ENCODE measurements at places on chromosomes 4 and X.

DNA sequence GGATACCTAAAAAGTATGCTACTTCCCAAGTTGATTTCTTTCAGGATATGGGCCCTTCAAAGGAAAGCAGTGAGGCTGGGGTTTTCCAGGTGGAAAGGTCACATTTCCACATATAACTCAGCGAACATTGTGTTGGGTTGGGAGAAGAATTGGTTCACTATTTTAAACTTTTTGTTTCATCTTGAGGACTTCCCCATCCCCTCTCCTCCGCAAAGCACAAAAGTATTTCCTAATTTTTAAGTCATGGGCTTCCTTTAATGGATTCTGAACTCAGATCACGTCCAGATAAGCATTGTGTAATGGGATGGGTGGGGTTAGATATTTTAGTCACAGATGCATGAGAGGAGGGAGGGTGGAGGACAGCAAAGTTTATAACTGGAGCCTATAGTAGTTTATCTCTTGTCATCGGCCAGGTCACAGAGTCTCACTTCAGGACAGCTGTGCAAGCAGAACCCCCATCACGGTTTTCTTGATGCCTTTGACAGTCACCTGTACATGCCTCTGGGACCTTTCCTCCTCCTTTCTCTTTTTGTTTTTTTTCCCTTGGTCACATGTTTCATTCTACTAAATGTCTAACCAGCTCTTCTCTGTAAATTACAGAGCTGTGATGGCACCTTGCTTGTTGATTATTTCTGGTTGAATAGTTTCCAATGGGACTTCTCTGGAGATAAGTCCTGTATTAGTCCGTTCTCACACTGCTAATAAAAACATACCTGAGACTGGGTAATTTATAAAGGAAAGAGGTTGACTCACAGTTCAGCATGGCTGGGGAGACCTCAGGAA is 115.4 kb downstream of the PTTG2 start:
- no peak for DNase-seq

- DNase-seq, result no peak
Observed at GRCh38 chr4:164648849-164649212, 105.1 kb upstream of the SMIM31 start.

GRCh38 chrX:119635179-119635578 is 29.0 kb upstream of the NKRF start:
- no peak for DNase-seq

DNA sequence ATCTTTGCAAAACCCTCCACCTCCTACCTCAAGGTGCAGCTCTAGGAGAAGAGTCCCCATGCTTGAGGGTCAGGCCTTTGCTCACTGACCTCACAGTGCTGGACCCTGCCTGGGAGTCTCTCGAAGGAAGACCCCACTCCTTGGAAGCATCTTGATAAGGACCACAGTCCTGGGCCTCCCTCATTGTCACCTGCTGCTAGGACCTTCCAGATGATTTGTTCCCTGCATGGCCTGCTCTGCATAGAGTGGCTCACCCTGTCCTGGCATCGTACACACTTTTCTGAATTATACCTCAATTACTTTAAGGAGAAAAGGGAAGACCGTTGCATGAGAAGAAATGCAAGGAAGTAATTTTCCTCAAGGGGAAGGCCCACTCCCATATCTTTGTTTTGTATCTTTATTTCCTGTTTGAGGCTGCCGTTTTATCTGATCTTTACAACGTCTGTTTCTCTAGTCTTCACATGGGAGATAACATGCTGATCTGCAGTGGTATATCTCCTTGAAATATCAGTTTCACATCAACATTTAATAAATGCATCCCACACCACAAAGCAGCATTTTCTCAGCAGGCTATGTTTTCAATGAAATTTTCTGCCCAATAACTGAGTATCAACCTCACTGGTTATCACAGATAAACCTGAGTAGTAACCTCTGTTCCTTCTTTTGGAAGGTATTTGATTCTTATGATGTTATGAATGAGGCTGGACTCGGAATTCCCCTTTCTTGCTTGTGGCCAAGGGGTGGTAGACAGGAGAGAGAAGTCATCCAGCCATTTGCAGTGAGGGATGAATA is 15.0 kb upstream of the AKAP17A start:
- DNase-seq, result no peak

- DNase-seq, result no peak
Observed at GRCh38 chrX:147537172-147537571, 374.5 kb upstream of the FMR1 start.

DNA sequence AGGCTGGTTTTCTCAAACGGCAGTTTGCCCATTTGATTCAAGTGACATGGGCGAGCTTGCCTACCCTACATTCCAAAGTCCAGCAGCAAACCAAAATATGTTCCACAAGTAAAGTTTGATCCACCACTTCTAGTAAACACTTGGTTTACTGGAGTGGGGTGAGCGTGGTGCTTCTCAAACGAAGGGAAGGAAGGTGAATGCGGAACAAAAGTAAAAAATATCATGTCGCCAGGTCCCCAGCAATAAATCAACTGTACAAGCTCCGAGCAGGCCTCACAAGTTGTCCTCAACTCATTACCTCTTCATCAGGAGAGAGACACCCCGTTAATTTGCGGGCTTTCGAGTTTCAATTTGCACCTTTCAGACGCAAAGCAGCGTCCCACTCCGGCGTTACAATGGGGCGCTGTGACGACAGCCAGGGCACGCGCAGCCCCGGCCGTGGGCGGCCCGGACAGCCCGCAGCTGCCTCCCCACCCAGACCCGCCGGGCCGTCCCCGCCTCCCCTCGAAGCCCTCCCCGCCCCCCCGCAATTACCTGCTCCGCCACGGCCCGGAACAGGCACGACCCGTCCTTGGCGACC is 1.0 kb downstream of the OTUD4 start:
- DNase-seq, result peak; percentile 81

- no peak for DNase-seq
Observed at GRCh38 chrX:119343856-119344255, 55.3 kb upstream of the SLC25A43 start.

- DNase-seq, result no peak
Observed at GRCh38 chr4:185779517-185779916, 32.5 kb downstream of the SORBS2 start.

DNA sequence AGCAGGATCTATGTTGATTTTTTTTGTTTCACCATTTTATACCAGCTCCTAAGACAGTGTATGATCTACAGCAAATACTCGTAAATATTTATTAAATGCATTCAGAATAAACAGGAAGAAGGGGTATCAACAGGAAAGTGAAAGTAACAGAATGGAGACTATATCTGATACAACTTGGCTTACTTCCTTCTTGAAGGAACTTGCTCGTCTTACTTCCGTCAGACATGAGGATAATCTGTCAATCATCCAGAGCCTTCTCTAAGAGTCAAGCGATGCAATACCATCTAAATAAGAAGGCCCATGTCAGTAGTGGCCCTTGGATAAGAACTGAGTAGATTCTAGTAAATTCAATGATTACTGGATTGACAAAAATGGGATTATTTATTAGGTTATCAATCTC is 84.2 kb downstream of the CAMK2D start:
- no peak for DNase-seq

DNA sequence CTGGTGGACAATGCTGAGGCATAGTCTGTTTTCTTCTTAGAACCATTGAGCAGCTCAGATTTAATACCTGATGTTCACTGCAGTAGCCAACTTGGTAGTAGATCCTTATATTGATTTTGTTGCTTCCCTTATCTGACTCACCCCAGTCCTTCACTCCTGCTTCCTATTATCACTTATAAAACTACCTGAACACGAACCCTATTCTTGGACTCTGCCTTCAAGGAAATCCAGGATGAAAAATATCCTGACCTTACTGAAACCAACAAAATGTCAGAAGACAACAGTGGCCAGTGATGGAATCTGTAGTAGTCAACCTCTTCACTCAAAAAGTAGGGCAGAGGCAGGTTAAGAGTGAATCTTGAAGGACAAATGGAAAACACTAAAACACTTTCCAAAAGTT is 98.1 kb downstream of the CPEB2 start:
- DNase-seq, result no peak

DNA sequence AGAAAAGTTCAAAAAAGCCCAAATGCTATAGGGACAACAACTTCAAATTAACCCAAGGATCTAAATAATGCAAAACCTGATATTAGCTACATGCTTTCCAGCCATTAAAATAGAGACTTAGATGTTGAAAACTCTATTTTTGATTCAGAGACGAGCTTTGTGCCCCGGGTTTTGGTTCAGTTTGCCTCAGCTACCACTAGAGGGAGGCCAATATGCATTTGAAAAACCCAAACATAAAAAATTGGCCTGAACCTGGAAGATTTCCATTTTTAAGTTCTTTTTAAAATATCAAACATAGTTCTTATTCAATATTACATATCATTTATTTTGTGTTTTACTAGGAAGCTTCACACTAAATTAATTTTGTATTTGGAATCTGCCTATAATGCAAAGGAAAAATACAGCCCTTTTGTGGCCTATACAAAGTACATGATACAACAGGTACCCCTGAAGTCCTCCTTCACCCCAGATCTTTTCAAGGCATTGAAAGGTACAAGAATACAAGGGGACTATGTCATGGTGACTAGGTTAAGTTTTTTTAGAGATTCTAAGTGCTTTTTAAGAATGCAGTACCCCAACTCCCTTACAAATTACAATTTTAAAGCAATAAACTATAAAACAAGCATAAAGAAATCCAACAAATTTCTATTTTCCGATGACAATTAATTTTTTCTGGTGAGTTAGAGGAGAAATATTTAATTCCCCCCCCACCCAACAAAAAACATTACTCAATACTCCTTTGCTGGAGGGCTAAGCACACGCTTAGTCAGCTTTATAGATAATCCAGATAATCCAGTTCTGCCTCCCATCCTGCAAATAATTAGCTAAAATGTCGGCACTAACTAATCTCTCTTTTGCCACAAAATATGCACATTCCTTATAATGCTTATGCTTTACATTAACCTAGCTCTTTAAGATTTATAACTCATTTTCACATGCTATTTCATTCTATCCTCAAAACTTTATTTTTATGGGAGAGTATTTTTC is 97.7 kb upstream of the PTPN13 start:
- peak; percentile 36 for DNase-seq

- no peak for DNase-seq
Observed at GRCh38 chrX:14496674-14497073, 32.7 kb upstream of the GLRA2 start.

- no peak for DNase-seq
Observed at GRCh38 chr4:143071351-143071750, 113.4 kb upstream of the USP38 start.

DNA sequence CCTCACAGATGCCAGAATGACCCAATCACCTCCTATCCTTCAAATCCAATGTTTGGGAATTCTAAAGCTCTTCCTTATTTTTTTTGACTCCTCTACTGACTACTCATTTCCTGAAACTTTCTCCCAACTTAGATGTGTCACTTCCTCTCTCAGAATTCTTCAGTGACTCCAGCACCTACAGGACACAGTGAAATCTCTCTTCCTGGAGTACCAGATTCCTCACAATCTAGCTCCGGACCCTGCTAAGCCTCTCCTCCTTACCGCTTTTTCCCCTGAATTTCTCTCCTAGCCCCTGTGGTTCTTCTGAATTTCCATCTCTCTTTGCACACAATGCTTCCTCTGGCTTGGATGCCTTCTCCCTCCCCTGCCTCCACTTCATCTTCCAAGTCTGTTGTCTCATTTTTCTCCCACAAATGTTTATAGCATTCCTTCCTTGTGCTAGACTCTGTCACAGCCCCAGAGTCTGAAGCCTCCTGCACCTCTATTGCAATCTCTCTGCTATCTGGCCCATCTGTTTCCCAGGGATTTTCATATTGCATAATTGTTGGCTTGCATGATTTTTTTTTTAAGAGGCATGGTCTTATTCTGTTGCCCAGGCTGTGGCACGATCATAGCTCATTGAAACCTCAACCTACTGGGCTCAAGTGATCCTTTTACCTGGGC is 80.1 kb downstream of the ANAPC4 start:
- DNase-seq, result no peak
